ENCODE measurements at places on chromosomes 16 and 17. TPM values are rescaled to one million over a fixed set of nuclear protein-coding genes. Genes with fewer than 3 reads are reported as not detected.

DNA sequence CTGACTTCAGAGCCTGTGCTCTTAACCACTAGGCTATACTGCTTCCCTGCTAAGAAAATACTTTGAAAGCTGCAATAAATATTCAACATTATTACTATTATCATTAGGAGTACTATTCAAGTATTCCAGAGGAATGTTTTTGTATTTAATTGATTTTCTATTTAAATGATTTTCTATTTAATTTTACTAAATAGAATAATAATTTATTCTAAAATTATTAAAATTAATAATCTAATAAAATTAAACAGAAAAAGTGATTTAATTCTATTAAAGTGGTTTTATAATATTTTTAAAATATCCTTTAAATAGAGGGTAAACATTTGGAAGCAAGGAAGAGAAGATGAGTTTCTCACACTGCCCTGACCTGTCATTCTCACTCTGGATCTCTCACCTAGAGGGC lies 173.8 kb downstream of the DNAH9 start:
- no peak for DNase-seq

DNA sequence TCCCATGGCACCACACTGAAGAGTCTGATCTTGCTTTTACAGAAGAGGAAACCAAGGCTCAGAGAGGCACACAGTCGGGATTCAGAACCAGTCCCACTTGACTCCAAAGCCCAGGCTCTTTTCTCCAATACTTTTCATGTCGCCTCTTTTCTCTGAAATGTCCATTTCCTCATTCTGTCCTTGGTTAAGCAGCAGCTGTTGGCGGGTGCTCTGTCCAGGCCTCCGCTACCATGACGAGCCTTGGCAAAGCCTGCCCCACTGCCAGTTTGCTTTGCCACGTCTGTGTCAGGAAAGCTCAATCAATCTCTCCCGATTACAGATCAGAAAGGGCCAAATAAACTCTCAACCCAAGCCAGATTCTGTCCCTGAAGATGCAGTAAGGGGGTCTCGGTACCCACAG lies 9.1 kb upstream of the CEP295NL start:
- no peak for DNase-seq

DNA sequence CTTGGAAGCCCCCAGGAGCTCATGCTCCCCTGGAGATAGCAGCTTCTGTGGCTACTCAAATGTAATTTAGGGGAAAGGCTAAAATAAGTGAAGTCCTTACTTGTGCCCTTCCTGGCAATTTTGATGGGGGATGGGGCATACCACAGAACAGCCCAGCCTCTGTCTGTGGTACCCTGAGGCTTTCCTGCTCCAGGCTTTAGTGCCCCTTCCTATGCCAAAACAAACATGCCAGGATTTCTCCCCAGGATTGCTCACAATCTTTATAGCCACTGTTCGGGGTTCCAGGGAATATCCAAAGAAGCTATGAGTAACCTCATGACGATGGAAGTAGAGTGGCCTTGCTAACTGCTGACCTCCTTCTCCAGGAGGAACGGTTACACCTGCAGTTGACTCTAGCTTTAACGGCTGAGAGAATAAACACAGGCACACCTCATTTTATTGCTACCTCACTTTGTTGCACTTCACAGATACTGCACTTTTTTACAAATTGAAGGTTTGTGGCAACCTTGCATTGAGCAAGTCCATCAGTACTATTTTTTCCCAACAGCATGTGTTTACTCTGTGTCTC lies 24.9 kb downstream of the CCL4 start:
- no peak for DNase-seq

GRCh38 chr16:66673691-66674090 lies 22.9 kb downstream of the CMTM4 start:
- no peak for DNase-seq

PIRT gene
- total RNA-seq, result 0.24 TPM

GRCh38 chr16:15513156-15513555 lies 78.8 kb downstream of the BMERB1 start:
- no peak for DNase-seq

DOC2A gene
- 0.48 TPM for total RNA-seq

- DNase-seq, result no peak
These were observed 872 bp downstream of the ELMO3 start for GRCh38 chr16:67199808-67200198.
